ENCODE measurements at places on chromosomes 1 and 21.

GRCh38 chr1:177012342-177012925, 152.1 kb downstream of the ASTN1 start:
- DNase-seq: no peak

DNA sequence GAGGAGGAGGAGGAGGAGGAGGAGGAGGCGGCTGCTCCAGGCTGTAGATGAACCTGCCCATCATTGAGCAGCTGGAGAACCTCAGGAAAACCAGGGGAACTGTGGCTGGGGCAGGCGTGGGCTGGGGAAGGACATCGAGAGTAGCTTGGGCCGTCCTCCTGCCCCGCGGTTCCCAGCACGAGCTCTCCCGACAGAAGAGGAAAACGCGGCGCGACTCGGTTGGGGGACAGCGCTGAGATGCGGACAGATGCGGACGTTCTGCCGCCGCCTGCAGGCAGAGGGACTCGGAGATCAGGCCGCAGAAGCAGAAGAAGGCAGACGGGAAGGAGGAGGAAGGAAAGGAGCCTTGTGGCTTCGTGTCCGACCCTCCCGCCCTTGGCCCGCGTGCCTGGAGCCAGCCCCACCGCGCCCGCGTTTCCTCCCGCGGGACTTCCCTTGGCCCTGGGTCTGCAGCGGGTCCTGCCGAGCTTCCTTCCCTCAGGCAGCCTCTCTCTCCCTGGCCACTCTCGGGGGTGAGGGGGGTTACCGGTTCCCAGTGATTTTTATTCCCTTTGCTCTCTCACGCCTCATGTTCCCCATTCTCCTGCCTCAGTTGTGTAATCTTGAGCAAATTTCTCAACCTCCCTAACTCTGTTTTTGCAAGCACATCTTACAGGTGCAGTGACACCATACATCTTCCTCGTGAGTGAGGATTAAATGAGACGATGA, 1.7 kb upstream of the TNFRSF9 start:
- DNase-seq: peak; percentile 28

DNA sequence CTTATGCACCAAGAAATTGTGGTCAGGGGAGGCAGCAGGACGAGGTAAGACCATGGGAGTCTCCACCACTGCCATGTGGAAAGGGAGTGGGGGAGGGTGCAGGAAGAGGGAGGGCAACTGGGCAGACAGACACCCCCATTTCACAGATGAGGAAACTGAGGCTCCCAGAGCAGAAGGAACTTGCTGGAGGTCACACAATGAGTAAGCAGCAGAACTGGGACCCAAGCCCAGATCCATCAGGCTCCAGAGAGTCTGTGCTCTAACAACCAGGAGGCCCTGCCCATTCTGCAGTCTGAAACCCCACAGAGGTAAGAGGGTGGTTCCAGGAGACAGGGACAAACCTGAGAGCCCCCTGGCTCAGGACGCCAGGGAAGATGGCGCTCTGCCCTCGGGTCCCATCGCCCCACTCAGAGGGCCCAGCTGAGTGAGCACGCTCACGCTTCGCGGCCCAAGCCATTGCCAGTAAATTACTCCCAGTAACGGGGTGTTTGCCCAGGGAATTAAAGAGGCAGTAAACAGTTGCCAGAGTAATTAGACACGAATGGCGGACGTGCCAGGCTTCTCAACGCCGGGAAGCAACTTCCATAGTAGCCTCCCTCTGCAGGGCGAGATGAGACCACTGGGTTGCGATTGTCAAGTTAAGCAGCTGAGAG, 59.2 kb downstream of the MATN1 start:
- DNase-seq: no peak

DNA sequence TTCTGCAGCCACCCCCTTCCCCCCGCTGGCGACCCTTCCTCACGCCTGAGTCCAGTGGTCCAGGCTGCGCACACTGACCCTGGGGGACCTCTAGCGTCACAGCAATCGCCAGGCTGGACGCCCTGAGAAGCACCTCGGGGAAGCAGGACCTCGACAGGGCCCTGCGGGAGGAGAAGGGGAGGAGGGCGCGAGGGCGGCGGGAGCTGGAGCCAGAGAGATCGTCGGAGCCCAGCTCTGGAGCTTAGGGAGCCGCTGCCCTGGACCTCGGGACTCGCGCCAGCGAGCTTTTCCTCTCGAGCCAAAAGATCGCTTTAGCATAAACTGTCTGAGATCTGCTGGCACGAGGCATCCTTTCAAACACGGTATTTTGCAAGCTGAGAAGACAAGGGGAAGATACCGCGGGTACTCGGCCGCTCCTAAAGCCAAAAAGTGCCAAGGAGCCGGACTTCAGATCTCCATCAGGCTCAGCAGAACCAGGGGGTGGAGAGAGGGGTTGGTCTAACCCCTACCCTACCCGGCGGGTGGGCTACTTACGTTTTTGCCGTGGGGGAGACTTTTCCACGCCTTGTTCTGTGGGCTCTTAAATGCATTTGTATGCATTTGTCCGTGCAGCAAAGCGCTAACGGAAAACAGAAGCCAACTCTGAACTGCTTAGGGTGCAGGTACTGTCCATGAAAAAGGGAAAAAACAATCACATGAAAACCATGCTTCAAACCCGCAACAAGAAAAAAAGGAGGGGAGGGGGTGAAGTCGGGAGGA, 586 bp downstream of the COL24A1 start:
- DNase-seq: no peak

- DNase-seq: no peak
Measured at GRCh38 chr1:231934797-231935196, 308.2 kb downstream of the DISC1 start.

- no peak for DNase-seq
Measured at GRCh38 chr1:236753964-236754363, 41.1 kb upstream of the MTR start.

GRCh38 chr1:107695341-107695740, 269.6 kb downstream of the VAV3 start:
- DNase-seq: no peak

DNA sequence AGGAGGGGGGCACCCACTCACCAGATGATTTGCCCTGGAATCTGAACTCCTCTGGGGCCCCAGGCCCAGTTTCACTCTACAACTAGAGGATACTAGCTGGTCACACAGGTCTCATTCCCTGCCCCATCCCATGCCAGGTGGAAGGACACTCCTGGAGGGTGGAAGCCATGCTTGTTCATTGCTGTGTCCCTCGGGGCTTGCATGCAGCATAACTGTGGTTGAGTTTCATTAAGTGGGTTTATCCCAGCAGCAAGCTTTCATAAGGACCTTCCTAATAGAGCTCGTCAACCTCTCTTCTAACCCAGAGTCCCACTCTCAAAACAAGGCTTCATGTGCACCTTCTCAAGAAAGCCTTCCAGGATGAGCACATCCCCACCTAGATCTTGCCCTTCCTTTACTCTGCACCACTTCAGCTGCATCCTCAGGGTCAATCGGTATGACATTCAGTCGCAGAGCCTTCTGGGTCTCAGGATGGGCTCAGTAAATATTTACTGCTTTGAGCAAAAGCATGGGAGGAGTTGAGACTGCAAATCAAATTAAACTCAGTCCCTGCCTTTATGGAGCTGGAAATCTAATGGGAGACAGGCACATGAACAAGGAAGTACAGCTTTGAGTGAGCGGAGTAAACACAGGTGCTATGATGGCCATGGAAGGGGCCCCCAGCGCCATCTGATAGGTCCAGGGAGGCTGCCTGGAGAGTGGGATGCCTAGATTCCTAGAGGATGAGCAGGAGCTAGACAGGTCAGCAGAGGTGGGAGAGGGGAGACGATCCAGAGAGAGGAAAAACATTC, 32.3 kb downstream of the LAMB3 start:
- no peak for DNase-seq

GRCh38 chr1:23736437-23737134, 6.7 kb upstream of the ELOA start:
- DNase-seq: no peak

GRCh38 chr1:234535763-234536515, 57.0 kb upstream of the TARBP1 start:
- no peak for DNase-seq

DNA sequence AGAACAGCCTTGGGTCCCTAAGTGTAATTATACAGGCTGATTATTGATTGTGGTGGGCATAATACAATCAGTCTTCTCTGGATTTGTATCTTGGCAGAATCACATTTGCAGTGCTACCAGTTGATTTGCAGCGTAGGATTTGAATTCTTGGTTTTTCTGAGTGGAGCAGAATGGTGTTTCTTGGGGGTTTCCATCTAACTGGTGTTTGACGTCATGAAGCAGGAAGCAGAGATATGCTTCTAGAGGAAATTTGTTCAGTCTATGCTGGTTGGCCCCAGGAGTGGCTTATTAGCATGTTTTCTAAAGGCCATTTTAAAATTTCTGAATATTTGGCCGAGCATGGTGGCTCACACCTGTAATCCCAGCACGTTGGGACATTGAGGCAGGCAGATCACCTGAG, 3.4 kb downstream of the CTTNBP2NL start:
- DNase-seq: no peak

- no peak for DNase-seq
Measured at GRCh38 chr1:119713039-119713748, 1.5 kb downstream of the PHGDH start.

GRCh38 chr1:194295685-194296084, 1109.3 kb upstream of the B3GALT2 start:
- no peak for DNase-seq

DNA sequence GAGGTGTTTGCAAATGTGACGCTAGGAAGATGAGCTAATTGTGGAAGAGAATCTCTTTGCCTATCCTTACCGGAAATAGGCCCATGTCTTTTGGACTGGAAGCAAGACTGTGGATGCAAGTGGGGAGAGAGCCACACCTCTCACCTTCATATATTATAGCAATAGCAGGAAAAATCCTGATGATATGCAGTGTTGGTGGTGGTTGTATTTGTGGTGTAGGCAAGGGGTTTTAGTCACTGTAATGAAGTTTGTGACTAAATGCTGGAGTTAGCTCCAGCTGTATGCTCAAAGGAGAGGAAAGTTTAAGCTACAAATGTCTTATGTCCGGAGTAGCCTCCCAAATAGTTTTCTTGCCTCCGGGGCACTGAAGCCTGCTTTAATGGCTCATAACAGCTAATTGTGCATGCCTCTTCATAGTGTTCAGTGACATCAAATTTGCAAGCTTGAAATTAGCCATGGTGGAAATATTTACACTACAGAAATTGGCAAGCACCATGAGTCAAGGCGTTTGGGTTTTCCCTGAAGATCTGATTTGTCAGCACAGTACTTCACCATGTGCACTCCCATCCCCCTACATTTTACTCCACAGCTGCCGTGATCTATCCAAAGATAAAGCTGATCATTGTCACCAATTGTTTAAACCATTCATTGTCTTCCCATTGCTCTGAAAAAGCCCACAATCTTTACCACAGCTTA, 102.6 kb upstream of the ZNF644 start:
- DNase-seq: no peak

GRCh38 chr1:84781946-84782771, 91.9 kb upstream of the SSX2IP start:
- peak; percentile 46 for DNase-seq

GRCh38 chr1:92543131-92544055, 56.7 kb upstream of the GFI1 start:
- no peak for DNase-seq

GRCh38 chr1:8457760-8458381, 140.0 kb downstream of the SLC45A1 start:
- DNase-seq: no peak

- DNase-seq: no peak
Measured at GRCh38 chr1:174407665-174408064, 40.1 kb upstream of the GPR52 start.

GRCh38 chr21:39040494-39041110, 142.6 kb downstream of the PSMG1 start:
- no peak for DNase-seq

DNA sequence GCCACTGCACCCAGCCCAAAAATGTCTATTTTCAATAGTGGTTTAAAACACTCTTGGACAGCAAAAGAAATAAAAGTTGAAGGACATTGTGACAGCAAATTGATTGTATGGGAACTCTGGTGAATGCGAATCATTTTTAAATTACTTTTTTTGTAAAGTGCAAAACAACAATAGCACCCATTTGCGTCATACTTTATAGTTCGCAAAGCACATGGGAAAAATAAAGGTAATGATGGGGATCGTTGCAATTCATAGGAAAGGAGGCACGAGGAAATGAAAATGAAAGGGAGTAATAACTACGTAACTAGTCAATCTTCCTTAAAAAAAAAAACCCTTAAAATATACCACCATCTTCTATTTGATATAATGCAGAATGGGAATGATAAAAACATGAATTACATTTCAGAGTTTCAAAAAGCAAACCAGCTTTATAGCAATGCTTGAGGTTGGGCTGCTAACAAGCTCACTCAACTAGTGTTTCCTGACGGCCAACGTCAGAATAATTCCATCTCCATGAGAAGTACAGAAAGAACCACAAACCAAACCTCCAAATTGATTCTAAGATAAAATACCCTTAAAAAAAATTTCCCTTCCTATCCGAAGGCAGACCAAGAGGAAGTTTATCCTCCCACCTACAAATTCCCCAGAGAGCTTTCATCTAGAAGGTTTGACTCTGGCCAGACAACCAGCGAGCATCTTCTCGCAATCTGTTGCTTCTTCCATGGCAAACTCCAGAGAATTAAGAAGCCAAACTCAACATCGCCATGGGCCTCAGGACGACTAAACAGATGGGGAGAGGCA, at the start of gene EDARADD:
Gene EDARADD, plus strand, starts transcription at position 606 of the 801 bp plus-strand sequence. Its CDS starts 159 bp downstream, at position 765.
- DNase-seq: no peak

DNA sequence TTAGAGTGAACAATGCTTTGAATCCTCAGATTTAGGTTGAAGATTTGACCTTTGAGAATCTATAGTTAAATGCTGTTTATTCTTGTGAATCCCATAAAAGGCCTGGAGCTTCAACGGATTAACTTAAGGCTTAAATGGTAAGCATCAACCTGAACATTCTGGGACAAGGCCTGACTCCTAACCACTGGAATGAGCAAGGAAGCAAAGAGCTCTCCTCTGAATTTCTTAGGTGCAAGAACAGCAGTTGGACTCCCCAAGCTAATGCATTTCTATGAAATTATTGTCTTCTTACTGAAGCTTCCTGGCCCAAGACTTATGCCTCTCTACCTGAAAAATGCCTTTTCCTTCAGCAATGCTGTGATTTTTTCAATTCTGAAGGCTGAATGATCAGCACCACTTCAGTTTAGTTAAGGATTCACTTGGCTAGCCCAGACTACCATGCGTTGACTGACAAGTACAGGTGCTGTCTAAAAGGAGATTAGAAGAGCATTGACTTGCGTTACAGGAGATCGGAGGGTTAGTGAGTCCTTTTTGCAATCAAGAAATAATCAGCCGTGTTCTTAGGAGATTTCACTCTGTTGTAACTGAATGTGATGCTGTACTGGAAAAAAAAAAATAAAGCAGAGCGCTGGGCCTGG, 178.5 kb downstream of the ZC3H11B start:
- DNase-seq: no peak

DNA sequence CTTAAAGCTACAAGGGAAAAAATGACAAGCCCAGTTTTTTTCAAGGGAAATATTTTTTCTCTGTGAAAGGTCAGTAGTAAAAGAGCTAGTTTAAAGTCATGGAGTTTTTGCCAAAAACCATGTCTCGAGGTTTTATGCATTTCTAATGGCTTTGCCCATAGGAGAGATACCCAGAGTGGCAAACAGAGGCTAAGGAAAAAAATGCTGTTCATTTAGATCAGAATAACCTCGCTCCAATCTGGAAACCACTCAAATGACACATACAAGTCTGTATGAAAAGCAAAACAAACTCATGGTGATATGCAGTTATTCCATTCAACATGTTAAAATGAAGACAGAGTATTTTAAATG, 36.9 kb upstream of the EDEM3 start:
- no peak for DNase-seq
